Kasumi-1 (cell line): ENCODE measurements at places on chromosomes 1 and 21.

DNA sequence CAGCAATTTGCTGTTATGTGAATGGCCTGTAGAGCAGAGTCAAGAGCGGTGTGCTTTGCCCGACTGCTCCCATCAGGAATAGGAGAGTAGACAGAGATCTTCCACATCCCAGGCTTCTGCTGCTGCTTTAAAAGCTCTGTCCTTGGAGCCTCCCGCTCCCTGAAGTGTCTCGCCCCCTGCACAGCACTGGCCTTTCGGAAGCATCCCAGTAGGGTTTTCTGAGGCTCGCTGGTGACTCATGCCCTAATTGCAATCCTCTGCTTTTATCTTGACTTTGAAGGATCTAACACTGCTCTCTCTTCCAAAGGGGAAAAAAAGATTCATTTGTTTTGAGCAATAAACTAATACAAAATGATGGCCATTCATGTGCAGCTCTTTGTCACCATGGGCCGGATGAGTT lies 13.3 kb upstream of the CD101 start:
- DNase-seq, result no peak

- no peak for DNase-seq
These were observed 27.9 kb downstream of the OVAAL start for GRCh38 chr1:180586671-180587155.

GRCh38 chr1:60463146-60463545 lies 389.6 kb upstream of the C1orf87 start:
- DNase-seq, result no peak

GRCh38 chr1:207578796-207579435 lies 66.0 kb upstream of the CR1L start:
- DNase-seq, result no peak

DNA sequence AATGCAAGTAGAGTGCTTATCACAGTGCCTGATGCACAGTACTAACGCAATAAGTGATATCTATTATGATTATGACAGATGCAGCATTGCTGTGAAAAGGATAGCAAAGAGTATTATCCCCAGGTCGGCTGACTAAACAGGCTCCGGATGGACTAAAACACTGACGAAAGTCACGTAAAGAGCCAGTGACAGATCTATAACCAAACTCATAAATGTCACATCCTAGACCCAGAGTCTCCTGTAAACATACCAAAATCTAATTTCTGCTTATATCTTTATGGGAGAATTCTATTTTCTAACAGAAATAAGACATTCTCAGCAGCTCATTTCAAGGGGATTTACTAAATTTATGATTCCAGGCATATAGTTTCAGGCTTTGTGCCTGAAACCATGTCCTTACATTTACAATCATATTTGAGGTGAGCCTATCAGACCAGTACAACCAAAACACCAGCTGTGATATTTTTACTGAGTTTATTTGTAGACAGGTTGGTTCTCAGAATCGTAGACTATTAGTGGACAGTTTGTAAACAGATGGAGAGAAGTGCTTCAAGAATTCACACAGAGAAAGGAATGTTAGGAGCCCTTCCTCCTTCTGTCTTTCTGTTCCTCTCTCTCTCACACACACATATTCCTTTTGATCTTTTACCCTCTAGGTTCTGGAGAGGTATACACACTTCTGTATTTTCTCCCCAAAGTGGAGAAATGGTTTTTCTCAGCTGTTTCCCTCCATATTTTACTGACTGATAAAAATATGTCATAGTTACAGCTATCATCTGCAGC lies 52.4 kb upstream of the WDR26 start:
- DNase-seq, result no peak

GRCh38 chr1:200960948-200961340 lies 62.6 kb downstream of the KIF21B start:
- no peak for DNase-seq

DNA sequence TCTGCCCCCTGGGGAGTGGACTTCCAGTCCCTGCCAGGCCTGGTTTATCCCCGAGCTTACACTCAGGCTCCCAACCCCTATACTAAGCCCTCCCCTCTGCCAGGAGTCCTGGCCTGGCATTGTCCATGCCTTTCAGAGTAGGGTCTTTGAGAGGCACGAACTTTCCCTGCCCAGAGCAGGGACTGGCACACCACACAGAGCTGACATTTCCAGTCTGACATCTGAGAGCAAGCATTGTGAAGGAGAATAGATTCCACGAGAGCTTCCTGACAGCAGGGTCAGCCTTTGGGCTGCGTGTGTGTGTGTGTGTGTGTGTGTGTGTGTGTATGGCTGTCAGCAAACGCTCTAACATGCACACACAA lies 59.5 kb upstream of the LAPTM5 start:
- DNase-seq, result no peak

GRCh38 chr1:31152181-31152795 lies 86.8 kb upstream of the PUM1 start:
- no peak for DNase-seq

- no peak for DNase-seq
These were observed 251.8 kb upstream of the VAMP3 start for GRCh38 chr1:7519181-7519860.

DNA sequence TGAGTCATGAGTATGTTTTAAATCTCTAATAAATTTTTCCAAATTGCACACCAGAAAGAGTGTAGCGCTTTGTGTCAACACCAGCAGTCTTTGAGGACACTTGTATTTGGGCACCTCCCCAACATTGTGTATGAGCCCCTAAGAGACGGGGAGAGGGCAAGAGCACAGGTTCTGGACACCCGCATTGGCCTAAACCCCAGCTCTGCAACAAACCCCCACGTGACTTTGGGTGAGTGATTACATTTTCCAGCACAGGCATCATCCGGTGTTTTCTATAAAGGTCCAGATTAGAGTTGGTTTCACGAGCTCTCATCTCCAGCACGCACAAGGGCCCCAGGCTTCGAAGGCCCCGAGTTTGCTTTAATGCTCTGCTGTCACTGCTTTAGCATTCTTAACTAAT lies 66.3 kb upstream of the SLC45A1 start:
- DNase-seq, result no peak

DNA sequence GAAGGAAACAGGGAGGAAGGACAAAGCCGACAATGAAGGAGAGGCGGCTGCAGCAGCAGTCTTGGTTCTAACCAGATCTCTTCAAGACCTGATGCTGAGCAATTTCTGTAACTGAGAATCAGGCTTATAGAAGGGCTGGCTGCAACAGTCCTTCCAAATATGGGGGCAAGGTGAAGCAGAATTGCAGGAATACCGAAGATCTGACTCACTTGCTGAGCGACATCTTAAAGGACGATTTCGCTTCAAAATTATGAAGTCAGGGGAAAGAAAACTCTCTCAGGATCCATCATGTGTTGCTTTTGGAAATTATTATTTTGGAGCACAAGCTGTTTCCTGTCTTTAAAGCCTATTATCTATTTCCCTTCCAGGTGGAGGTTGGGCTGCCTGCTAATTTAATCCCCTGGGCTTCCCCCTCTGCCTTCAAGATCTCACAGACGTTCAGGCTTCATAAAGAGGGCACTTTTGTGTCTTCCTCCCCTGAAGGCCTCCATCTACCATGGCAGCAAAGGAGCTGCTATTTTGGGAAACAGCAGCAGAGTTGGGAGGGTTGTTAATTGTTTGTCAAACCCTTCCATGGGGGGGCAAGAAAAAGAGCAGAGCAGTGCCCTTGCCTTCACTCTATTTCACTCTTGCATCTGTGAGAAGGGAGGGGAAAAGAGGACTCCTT lies 10.8 kb upstream of the IER5 start:
- DNase-seq, result no peak

- DNase-seq, result no peak
These were observed 18.7 kb downstream of the PSMB2 start for GRCh38 chr1:35622510-35623178.

DNA sequence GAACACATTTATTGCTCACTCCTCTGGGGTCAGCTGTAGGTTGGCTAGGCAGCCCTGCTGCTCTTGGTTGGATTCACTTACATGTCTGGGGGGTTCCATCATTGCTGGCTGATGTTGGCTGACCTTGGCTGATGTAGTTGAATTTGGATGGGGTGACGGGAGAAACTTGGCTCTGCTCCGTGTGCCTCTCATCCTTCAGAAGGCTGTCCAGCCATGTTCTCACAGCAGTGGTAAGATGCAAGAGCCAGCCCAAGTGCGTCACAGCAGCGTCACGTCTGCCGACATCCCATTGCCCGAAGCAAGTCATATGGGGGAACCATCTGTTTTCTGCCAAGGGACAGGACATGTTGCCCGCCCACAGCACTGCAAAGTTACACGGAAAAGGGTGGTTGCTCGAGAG lies 613.5 kb downstream of the MATN1 start:
- DNase-seq, result no peak

GRCh38 chr1:67769633-67770256 lies 63.5 kb downstream of the GNG12 start:
- no peak for DNase-seq

GRCh38 chr1:16352842-16353535 lies 709 bp upstream of the FBXO42 start:
- DNase-seq, result no peak

GRCh38 chr1:180248731-180249681 lies 18.9 kb downstream of the LHX4 start:
- no peak for DNase-seq
